ENCODE measurements at places on chromosomes 12 and 14.

GRCh38 chr12:27551172-27551840 is 27.3 kb downstream of the PPFIBP1 start:
- DNase-seq: no peak

DNA sequence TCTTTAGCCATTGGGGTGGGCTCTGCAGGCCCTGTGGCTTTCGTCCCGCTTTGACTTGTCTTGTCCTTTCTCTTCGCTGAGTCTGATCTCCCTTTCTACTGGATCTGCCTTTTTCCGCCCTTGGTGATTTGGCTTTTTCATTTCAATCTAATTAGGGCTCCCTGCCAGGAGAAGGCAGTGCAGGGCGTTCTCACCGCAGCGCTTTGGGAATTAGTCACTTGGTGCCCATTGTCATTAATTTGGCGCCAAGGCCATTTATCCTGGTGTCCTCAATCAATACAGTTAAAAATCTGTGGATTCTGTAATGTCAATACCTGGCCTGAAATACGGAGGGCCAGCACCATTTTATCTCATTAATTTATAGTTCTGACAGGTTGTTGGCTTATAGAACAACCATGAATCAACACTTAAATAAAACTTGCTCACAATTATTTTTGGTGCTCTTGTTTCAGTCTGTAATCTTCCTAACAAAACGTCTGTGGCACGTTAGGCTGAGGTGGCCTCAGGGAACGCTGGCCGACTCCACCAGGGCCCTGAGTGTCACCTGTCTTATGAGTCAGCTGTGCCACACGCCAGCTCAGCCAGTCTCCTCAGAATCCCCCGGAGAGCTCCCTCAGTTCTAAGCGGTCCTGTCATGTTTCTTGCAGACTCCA is 115.7 kb downstream of the BEGAIN start:
- no peak for DNase-seq

DNA sequence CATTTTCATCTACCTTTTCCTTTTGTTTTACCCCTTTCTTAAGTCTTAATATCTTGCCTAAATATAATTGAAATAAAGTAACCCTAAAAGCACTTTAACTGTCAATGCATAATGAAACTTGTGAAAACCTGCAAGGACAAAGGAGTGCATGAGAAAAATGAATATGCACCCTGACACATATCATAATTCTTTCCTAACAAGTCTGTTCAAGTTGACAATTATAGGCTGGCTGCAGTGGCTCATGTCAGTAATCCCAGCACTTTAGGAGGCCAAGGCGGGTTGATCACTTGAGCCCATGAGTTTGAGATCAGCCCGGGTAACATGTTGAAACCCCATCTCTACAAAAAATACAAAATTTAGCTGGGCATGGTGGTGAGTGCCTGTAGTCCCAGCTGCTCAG is 65.4 kb downstream of the FGD6 start:
- DNase-seq: no peak

- no peak for DNase-seq
These were observed 19.8 kb upstream of the MAP1LC3B2 start for GRCh38 chr12:116539361-116539771.

- DNase-seq: no peak
These were observed 30.5 kb downstream of the SLC24A4 start for GRCh38 chr14:92353447-92353846.

DNA sequence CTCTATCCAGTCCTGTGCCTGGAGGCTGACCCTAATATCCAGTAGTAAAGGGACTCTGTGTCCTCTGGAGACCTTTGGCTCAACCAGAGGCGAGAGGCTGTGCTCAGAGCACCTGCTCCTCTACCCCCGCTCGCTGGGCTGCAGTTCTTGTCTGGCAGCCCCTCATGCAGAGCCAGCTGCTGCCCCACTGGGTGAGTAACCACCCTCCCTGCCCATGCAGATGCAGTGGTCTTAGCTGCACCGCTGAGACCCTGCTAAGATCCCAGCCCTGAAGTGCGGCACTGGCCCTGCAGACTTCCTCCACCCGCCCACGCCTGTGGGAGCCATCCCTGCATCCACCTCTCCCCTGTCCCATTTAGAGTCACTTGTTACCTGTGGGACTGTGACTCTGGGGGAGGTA is 347.5 kb upstream of the SFSWAP start:
- no peak for DNase-seq

- no peak for DNase-seq
These were observed 13.7 kb downstream of the PFKM start for GRCh38 chr12:48132826-48133225.

DNA sequence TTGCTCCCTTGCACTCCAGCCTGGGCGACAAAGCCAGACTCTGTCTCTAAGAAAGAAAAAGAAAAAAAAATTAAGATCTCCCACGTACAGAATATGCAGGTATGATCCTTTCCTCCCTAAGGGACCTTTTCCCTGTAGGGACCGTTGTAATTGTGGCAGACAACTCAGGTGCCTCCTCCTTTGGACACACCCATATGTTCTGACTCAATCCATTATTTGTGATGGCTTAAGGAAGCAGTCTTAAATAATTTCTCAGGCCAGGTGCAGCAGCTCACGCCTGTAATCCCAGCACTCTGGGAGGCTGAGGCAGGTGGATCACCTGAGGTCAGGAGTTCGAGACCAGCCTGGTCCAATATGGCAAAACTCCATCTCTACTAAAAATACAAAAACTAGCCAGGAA is 53.1 kb downstream of the TMCC3 start:
- DNase-seq: no peak

DNA sequence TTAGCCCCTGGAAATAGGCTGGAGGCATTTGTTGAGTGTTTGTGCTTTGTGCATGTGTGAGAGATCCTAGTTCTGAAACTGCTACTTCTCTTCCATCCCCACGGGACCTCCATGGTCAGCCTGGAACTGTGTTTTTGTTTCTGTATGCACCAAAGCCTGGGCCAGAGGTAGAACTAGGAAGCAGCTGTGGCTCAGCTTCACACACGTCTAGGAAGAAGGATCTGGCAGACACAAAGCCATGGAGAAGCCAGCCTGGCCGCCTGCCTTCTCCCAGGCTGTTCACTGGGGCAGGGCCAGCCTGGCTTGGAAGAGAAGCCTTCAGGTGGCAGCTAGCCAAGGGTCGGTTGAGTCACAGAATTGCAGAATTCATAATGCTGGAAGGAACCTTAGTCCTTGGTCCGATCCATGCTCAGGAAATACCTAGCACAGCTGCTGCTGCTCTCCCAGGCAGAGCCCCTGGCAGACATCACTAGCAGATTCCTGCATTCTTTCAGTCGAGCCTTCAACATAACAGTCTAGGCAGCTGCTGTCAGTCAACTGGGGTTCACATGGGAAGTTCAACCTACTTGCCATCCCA is 27.0 kb downstream of the RIN3 start:
- no peak for DNase-seq

DNA sequence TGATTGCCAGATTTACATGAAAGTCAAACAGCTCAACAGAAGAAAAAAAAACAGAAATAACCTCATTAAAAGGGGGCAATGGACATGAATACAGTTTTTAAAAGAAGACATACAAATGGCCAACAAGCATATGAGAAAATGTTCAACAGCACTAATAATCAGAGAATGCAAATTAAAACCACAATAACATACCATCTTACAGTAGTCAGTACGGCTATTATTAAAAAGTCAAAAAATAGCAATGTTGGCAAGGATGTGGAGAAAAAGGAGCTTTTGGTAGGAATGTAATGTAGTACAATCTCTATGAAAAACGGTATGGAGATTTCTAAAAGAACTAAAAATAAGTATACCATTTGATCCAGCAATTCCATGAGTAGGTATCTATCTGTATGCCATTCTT is 272.1 kb downstream of the CEP128 start:
- no peak for DNase-seq

All from stimulated activated CD8-positive, alpha-beta memory T cell treated with anti-CD3 and anti-CD28 coated beads, Interleukin-4, amount 100 ng/mL, for 24 hours (primary cell).